ENCODE measurements at places on chromosomes 6 and 20.
A peak's percentile ranks its signal among the peaks of the same experiment; 100 is the strongest.

DNA sequence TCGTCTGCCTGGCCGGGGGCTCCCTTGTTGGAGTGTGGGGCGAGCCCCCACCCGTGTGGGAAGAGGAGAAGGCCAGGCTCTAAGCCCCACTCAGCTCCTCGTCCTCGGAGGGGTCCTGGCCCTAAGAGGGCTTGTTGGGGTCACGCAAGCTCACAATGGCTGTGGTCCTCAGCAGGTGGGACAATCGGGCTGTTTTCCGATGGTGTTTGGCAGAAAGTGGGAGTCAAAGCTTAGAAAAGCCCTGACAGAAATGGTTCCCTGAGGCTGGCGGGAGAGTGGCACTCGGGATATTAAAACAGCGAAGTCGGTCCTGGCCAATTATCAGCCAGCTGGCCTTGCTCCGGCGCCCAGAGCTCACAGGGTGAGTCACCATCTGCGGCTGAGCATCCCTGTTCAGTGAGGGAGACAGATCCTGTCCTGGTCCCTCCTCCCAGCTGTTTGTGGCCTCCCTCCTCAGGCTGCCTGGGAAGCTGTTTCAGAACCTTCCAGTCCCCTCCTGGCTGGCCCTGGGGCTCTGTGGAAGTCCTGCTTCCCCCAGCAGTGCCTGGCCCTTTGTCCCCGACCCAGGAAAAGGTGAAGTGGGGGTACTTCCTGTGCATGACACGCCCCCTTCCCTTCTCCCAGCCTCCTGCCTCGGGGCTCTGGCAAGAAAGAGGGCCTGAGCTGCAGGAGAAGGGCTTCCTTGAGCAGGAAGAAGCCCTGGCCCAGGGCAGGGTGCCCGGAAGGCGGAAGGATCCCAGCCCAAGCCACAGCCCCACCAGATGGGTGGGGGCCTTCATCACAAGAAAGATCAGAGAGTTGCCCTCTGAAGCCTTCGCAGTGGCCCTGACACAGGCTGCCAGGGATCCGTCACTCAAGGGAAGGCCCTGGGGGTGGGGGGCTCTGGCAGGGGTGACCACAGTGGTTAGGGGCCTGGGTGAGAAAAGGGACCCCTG, 53.6 kb upstream of the BHLHE23 start:
- DNase-seq: no peak

DNA sequence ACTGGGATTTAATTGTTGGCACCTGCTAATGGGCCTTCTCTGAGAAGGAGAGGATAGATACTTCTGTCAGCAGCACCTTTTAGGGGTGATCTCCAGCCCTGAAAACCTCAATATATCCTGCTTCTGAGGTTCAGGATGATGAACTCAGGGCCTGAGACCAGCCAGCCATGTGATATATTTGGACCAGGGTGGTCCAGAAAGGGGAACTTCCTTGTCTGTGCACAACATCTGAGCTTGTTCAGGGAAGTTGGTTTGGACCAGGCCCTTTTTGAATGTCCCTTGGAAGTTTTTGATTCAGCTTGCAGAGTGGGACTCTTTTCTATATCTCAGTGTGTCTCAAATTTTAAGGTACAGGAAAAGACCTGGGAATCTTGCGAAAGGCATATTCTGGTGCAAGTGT, 85.8 kb downstream of the GFRA4 start:
- DNase-seq: no peak

- DNase-seq: no peak
Measured at GRCh38 chr20:45088247-45088646, 12.7 kb downstream of the KCNS1 start.

GRCh38 chr6:13813026-13813425, 1.3 kb downstream of the MCUR1 start:
- DNase-seq: no peak

- DNase-seq: no peak
Measured at GRCh38 chr6:2940010-2940850, 31.1 kb downstream of the SERPINB6 start.

GRCh38 chr6:15331143-15331542, 85.3 kb downstream of the JARID2 start:
- DNase-seq: no peak

DNA sequence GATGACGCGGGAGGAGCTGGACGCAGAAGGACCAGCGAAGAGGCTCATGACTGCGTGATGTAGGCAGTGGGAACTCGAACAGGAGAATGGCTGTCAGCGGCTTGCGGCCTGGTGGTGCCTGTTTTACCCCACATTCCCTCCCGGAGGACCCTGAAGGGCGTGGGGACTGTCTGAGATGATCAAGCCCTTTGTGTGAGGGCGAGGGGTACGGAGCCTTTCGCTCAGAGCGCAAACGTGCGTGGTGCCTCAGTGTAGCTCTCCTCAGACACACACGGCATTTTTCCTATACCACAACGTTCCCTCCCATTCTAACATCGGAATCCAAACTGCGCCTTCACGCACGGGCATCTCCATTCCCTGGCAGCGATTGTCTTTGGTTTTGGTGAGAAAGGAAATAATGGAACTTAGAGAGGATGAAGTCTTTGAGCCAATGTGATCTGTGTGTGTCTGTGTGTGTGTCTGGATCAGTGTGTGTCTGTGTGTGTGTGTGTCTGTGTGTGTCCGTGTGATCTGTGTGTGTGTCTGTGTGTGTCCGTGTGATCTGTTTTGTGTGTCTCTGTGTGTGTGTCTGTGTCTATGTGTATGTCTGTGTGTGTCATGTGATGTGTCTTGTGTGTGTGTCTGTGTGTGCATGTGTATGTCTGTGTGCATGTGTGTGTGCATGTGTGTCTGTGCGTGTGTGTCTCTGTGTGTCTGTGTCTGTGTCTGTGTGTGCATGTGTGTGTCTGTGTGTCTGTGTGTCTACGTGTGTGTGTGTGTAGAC, 5.3 kb downstream of the PTK6 start:
- peak; percentile 30 for DNase-seq

DNA sequence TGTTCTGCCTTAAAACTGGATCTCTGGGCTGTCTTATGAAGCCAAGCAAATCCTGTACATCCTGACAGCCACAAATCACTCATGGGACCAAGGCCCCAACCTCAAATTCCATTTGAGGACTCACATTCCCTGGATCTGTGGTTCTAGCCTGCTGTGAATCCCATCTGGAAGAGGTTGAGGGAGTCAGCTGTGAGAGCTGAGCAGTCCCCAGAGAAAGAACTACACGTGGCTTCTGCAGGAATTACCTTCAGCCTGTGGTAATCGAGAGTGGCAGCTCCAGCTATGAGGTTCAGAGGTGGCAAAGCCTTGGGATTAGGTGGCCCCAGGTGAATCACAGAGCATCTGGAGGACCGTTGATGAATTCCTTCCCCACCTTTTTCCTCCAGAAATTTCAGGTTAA, 245.2 kb downstream of the SLC24A3 start:
- DNase-seq: no peak

- DNase-seq: no peak
Measured at GRCh38 chr6:130159956-130160355, 62.8 kb downstream of the SAMD3 start.

GRCh38 chr6:150739711-150740349, 125.7 kb upstream of the MTHFD1L start:
- no peak for DNase-seq

DNA sequence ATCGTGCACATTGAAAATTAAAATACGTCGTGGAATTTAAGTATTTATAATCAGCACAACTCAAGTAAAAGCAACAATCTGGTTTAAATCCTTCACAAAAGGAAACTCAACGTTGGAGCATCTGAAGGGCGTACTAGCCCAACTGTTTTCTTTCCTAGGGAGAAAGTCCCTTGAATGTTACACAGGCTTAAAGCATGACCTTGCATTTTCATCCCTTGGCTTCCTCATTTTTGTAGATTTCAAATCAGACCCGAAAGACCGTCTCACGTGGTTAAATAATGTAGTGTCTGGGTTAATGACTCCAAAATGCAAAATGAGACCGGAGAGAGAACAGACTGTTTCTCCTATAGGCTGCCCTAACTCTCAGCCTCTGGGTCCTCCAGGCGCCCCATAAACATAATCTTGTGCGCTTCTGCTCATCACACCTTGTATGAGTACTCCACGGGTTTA, 249.2 kb upstream of the RREB1 start:
- DNase-seq: no peak

- DNase-seq: no peak
Measured at GRCh38 chr6:167405778-167406532, 81.1 kb downstream of the TTLL2 start.

GRCh38 chr6:25497383-25498040, 154.5 kb upstream of the SCGN start:
- DNase-seq: no peak

DNA sequence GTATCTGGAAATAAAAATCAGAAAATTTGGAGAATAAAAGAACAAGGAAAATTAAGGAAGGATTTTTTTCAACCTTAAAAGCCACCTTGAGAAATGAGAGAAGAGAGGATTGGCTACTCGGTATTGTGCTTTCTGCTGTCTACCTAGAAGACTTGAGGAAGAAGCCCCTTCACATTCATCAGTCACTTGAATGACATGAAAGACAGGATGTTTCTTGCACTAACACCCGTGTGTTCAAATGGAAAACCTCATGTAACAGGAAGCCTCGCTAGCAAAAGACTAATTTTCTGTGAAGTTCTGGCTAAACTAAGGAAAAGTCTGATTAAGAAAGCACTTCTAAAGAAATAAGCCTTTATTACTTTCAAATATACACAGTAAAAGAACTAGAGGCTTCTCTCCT, 69.9 kb downstream of the OLIG3 start:
- DNase-seq: no peak

GRCh38 chr6:157547112-157547511, 166.1 kb downstream of the ZDHHC14 start:
- no peak for DNase-seq

GRCh38 chr6:15915508-15916178, 213.2 kb upstream of the MYLIP start:
- DNase-seq: no peak

- no peak for DNase-seq
Measured at GRCh38 chr20:44302026-44302669, 8.9 kb downstream of the FITM2 start.

- DNase-seq: no peak
Measured at GRCh38 chr6:159062976-159063375, 18.2 kb upstream of the TAGAP start.

- no peak for DNase-seq
Measured at GRCh38 chr20:19903168-19903811, 113.9 kb upstream of the NAA20 start.

GRCh38 chr20:24784607-24785006, 164.5 kb upstream of the CST7 start:
- no peak for DNase-seq

- no peak for DNase-seq
Measured at GRCh38 chr6:158548418-158549161, 11.3 kb upstream of the TMEM181 start.

- no peak for DNase-seq
Measured at GRCh38 chr6:156630613-156631302, 146.4 kb upstream of the ARID1B start.

GRCh38 chr6:35474131-35474941, 6.1 kb downstream of the RPL10A start:
- DNase-seq: no peak

- DNase-seq: no peak
Measured at GRCh38 chr6:24883618-24884017, 52.1 kb downstream of the RIPOR2 start.

GRCh38 chr6:83708546-83708969, 343 bp downstream of the SNAP91 start:
- DNase-seq: no peak

GRCh38 chr20:50004229-50004628, 21.4 kb downstream of the SNAI1 start:
- DNase-seq: no peak

DNA sequence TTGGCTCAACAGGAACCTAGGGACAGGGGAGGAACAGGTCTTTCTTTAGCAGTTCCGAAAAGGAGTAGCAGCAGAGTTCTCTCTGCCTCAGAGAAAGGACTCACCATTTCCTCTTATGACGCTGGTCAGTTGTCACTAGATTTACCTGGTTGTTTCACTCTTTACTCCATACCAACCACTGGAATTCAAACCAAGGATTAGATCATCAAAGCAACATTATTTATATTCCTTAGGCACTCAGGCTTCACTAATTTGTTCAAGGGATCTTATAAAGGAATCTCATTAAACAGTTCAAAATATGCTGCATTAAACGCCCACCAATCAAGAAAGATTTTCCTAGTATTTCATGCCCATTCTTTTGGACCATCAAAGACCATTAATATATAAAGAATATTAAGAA, 1129.5 kb upstream of the MAP3K7 start:
- DNase-seq: no peak

DNA sequence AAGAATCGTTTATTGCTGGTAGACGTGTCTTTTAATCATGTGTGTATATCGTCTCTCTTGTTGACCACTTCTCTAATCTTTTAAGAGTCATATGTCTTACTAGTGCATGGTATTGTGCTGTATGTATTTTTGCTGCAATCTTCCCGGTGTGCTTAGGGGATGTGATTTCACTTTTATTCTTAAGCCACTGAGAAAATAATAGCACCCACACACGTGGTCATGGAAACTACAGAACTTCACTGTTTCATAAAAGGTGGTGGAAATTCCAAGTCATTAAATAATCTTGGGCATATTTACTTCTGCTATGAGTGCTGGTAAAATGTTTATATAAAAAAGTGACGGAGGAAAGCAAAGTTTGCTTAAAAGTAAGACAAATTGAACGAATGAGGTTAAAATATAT, 3.0 kb upstream of the CDYL start:
- DNase-seq: no peak

DNA sequence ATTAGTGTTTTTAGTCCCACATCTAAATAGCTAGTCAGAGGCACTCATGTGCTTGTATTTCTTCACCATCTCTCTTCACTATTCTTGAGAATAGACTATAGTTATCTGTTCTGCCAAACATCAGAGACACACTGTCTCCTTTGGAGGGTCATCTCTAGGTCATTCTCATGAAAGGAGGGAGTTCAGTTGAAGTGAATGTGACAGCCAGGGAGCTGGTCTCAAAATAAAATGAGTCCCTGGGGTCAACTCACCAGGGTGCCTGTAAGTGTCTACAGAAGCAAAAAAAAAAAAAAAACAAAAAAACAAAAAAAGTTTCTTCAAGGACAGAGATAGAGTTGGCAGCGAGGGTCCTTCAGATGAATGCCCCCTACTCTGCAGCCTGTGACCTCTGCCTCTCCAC, 171.0 kb downstream of the ID4 start:
- DNase-seq: no peak

GRCh38 chr20:5261763-5262162, 55.0 kb downstream of the PROKR2 start:
- DNase-seq: no peak

DNA sequence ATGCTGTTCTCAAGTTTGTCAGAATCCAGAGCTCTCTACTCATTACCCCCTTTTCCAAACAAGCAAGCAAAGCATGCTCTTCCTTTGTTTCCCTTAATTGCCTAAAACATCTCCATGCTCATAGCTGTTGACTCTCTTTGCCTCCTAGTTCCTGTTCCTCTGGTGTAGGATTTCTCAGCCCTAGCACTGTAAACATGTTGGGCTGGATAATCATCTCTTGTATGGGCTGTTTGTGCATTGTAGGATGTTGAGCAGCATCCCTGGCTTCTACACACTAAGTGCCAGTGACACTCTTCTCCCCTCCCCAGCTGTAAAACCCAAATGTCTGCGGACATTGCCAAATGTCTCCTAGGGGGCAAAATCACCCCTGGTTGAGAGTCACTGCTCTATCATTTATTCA, 14.0 kb downstream of the PPARD start:
- no peak for DNase-seq

All from Right ventricle myocardium inferior (tissue), 1 donor.